ENCODE measurements at places on chromosomes 3 and 15. TPM values are rescaled to one million over a fixed set of nuclear protein-coding genes. Genes with fewer than 3 reads are reported as not detected.

DNA sequence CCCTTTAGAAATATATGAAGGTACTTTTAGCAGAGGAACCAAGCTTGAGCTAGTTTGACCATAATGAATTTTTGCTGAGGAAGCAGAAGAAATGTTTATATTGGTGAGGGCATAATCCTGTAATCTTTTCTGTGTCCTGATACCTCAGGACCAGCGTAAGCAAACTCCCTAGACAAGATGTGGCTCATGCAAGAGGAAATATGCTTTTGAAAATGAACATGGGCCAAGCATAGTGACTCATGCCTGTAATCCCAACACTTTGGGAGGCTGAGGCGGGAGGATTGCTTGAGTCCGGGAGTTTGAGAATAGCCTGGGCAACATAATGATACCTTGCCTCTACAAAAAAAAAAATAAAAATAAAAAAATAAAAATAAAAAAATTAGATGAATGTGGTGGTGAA is 78.5 kb downstream of the PPARG start:
- no peak for DNase-seq

DNA sequence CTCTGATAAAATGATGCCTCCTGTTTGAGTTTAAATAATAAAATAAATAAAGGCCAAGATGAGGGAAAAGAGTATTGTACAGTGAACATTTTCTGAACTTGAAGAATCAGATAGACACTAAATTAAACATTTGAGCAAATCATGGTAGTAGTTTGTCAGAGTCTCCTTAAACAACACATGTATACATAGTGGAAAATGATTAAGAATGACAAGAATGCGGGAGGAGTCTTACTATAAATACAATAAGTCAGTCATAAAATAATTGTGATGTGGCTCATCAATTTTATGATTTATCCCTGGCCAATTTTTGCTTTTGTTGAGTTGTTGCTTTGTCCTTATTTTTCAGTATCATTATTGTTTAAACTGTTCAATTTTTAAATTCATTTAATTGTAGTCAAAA is 158.0 kb upstream of the TMC3 start:
- DNase-seq, result no peak

Gene PRICKLE2
- 48.2 TPM for total RNA-seq

DNA sequence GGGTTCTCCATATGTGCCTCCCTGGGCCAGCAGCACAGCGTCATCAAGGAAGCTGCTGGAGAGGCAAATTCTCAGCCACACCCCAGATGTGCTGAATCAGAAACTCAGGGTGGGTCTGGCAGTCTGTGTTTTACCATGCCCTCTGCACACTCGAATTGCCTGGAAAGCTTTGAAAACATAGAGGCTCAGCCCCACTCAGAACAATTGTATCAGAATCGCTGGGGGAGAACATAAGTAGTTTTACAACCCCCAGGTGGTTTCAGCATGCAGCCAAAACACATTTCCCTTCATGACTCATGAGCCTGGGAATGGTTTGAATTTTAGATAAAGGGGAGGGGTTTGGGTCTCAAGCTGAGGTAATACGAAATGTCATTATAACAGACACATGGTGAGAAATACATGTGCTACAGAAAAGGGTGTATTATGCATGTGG is 9.6 kb downstream of the TGM4 start:
- DNase-seq, result no peak

Gene FETUB
- not detected for total RNA-seq

GRCh38 chr3:29319262-29319661 is 38.4 kb downstream of the RBMS3 start:
- DNase-seq, result no peak

Gene WDR93
- total RNA-seq, result not detected

Gene CMSS1
- 19.5 TPM for total RNA-seq

DNA sequence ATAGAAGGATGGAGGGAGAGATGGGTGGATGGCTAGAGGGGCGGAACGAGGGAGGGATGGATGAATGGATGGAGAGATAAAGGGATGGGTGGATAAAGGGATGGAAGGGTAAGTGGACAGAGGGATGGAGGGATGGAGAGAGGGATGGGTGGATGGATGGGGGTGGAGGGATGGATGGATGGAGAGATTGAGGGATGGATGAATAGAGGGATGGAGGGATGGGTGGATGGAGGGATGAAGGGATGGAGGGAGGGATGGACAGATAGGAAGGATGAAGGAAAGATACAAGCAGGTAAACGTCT is 313.3 kb downstream of the UACA start:
- DNase-seq, result no peak

DNA sequence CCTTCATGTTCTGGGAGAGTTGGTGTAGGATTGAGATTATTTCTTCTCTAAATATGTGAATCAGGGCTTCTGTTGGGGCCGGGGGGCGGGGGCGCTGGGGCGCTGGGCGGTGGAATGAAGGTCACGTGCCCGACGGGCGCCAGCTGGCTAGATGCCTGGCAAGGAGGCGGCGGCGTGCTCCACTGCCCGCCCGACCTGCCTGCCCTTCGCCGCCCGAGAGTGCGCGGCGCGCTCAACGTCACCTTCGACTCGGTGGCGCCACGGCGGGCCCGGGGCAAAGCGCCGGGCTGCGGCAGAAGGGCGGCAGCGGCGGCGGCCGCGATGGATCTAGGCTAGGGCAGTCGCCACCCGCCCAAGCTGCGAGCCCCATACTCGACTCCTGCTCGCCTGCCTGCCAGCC is 47.0 kb upstream of the LHFPL4 start:
- DNase-seq, result no peak

GRCh38 chr3:64117483-64117882 is 94.2 kb upstream of the PSMD6 start:
- DNase-seq, result no peak

DNA sequence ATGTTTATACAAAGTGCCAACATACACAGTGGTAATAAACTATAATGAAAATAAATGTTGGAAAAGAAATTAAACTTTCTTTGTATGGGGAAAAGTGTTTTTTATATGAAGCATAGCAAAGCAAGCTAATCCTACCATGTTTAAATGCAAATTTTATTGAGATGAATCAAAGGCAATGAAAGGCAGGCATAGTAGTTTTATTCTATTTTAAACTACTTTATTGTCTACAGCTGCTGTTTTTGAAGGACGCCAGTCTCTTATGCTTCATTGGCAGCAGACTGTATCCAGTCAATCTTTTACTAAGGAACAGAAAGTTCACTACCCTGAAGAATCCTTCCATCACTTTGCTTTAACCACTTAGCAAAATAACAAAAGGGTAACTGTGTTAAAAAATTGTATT is 761.0 kb downstream of the ROBO2 start:
- DNase-seq, result no peak

Gene CHRNB4
- total RNA-seq, result not detected

DNA sequence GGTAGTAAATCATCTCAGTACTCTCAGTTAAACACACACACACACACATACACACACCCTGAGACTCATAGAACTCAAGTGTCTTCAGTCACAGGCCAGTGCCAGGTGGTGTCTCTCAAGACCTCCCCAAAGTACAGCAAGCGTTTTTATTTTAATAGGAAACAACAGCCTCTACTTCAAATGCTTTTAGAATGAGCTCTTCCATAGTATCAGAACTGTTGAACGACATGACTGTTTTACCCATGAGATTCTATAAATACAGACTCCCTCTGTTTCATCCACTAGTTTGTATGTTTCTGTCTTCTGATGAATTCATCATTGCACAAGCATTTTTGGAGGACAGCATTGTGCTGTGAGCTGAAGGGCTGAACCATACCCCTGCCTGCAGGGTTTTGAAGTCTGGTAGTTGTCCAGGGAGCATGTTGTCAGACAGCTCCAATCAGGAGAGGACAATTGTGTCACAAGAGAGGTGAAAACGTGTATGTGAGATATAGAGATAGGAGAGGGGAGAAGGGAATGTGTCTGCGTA is 201.0 kb upstream of the BCL6 start:
- no peak for DNase-seq

Gene GHSR
- total RNA-seq, result not detected

Gene SCG5
- 2.5 TPM for total RNA-seq

DNA sequence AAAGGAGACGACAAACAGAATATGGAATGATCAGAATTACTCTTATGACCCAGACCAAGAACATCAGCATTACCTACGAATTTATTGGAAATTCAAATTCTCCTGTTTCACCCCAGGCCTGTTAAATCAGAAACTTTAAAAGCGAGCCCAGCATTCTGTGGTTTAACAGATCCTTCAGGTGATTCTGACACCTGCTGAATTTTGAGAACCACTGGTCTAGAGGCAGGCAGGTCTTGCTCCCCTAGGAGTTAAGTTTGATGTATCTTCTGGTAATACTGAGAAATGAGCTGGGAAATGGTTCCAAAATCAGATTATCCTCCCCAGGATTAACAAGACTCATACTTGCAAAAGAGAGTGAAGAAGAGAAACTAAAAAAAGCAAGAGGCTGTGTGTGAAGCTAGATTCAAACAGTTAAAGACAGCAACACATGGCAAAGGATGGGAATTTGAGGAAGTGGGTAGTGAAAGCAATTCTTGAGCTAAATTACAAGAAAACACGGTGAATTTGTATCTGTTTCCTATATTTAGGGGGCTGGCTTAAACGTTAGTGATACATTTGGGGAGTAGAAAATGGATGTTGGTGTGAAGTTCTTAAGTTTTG is 66.0 kb downstream of the FLNB start:
- no peak for DNase-seq

Gene ZIC4
- 10.2 TPM for total RNA-seq

Gene ABHD10
- 26.3 TPM for total RNA-seq

Gene MESP1
- 2.7 TPM for total RNA-seq

Gene TTLL3
- 31.5 TPM for total RNA-seq

DNA sequence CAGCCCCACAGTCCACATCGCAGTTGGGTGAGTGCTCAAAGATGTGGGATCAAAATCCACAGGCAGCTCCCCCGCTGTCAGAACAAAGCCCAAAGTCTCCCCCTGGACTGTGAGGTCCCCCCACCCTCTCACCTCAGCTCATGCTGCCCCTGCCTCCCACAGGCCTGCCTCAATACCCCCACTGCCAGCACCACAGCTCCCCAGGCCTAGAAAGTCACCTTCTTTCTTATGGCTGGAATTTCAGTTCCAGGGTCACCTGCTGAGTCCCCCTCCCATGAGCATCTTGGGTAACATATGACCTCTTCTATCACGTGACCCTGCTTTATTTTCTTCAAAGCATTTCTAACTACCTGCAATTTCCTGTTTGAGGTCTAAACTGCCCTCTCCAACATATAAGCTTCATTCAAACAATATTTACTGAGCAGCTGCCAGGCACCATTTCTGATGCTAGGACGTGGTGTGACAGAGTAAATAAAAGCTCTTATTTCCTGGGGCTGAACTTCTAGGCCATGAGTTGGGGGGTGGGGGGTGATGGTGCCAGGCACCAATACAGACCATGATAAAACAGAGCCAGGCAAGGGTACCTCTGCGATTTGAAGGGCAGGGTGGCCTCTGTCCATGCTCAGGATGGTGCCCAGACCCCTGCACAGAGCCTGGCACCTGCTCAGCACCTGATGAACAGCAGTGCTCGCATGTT is 2.4 kb upstream of the TMEM89 start:
- no peak for DNase-seq

DNA sequence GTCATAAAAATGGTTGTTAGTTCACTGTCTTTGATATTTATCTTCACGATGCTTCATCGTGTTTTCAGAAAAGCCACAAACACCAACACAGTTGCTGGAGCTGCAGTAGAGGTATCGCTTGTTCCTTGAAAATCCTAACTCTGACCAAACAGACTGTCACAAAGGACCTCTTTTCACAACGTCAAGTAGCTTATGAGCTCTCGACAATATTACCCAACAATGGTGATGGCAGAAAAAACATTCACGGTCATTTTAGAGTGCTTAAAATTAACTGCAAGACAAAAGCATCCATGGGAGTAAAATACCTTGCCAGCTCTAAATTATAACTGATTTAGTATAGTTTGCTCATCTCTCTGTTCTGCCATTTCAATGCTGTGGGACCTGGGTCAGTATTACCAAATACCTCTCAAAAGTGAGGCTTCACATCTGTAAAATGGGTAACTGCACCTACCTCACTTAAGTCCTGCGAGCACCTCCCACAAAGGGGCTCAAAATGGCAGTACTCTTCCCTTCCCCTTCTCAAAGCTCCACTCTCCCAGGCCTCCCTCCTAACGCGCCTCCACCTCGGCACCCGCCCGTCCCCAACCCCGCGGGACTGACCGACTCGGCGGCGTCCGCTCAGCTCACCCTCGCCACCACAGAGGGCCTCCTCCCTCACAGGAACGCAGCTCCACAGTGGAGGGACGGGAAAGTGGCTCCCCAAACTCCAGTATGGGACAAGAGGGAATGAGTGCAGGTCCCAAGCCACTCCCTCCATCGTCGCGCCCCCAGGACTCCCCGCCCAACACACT is 546 bp downstream of the TRIM59 start:
- no peak for DNase-seq

DNA sequence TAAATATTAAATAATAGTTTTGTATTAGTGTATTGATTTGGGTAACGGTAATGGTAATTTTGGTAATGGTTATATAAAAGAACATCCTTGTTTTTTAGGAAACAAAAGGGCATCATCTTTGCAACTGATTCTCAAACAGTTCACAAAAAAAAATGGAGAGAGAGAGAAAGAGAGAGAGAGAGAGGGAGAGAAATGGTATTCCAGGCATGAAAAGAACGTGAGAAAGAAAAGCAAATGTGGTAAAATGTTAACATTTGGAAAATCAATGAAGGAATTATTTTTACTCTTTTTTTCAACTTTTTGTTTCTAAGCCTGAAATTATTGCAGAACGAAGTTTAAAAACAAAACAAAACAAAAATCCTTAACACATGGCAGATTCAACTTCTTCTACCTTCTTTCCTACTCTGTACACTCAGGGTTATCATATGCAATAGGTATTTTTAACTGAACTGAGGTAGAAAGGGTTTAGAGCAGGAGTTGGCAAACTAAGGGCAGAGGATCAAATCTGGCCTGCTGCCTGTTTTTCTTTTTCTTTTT is 2.2 kb upstream of the GLB1 start:
- DNase-seq, result no peak

Gene AGTR1
- 2.2 TPM for total RNA-seq

Gene PLSCR4
- 18.9 TPM for total RNA-seq

Gene CAND2
- total RNA-seq, result 11.3 TPM

DNA sequence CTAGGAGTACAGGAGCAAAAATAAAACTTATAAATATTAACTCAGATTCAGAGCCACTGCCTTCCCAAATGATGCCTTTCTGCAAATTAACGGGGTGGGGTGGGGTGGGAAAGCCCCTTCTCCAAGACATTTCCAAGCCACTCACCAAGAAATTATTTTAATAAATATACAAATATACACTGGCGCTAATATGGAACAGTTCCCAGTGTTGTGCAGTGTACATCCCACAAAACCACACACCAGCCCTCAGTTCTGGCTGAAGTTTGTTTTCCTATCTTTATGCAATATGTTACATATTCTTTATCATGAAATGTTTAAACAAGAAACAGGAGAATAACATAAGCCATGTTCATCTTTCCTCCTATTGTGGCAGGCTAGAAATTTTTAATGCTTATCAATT is 53.0 kb upstream of the GYG1 start:
- no peak for DNase-seq

GRCh38 chr3:15495461-15496340 is 25.8 kb downstream of the COLQ start:
- no peak for DNase-seq
